ENCODE measurements at places on chromosomes 1 and 21.
A peak's percentile ranks its signal among the peaks of the same experiment; 100 is the strongest.

DNA sequence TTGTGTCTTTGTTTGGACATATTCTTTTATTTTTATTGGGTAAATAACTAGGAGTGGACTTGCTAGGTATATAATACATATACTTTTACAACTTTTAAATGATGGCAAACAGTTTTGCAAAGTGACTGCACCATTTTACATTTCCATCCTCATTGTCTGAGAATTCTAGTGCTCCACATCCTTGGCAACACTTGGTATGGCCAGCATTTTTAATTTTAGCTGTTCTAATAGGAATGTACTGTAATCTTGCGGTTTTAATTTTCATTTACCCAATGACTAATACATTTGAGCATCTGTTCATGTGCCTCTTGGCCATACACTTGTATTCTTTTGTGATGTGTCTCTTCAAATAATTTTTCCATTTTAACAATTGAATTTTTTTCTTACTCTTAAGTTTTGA, 37.0 kb upstream of the ATP6V1G3 start:
- no peak for DNase-seq

DNA sequence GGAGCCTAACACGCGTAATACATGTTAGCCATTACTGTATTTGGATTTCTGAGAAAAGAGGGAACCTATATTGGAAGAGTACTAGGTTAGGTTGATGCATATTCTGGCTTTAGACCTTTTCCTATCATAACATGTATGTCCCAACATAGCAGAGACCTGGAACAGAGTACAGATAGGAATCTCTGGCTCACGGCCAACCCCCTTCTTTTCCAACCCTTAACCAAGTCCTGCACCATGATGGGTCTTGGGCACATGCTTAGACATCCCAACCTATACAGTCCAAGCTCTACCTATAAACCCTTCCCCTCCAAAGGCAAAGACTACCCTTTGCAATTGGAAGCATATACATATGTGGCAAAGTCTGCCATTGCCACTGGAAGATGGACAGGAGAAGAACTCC, 227.9 kb downstream of the TM2D1 start:
- no peak for DNase-seq

- DNase-seq = peak; percentile 6
These were observed 78.1 kb upstream of the DNAH14 start for GRCh38 chr1:224851210-224851847.

- DNase-seq = no peak
These were observed 50.9 kb upstream of the CNIH3 start for GRCh38 chr1:224565186-224565585.

DNA sequence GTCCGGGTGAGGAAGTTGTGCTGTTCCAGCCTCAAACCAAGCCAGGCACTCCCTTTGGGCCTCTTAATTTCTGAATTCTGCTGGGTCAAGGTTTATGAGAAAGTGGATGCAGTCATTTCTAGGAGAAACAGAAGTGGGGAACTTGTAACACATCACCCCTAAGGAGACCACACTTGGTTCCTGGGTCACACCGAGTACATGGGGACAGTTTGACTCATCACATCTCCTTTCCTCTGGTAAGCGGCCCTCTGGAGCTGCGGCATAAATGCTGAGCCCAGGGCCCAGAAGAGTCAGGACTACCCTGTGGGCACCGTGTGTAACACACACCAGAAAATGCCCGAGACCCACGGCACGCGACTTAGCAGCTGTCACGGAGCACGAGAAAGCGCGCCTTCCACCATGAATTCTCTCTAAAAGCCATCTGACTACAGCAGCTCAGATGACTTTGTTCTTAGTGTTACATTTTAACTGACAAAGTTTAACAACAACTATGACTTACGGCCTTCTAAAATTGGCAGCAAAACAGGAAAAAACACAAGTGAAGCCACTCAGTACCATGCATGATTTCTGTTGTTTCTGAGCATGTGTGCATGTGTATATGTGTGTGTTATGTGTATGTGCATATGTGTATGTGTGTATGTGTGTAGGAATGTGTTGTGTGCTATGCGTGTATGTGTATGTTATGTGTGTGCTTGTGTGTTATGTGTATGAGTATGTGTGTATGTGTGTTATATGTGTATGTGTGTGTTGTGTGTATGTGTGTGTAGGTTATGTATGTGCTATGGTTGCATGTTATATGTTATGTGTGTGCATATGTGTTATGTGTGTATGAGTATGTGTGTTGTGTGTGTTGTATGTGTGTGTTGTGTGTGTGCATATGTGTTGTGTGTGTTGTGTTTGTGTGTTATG, 50.8 kb downstream of the TOMM20 start:
- DNase-seq = no peak

- DNase-seq = peak; percentile 22
These were observed 10.9 kb downstream of the WNT4 start for GRCh38 chr1:22131875-22132486.

Data from activated naive CD4-positive, alpha-beta T cell (primary cell).